ENCODE measurements at places on chromosomes 13 and 19.

GRCh38 chr13:111897178-111897845, 169.6 kb upstream of the SOX1 start:
- no peak for DNase-seq

DNA sequence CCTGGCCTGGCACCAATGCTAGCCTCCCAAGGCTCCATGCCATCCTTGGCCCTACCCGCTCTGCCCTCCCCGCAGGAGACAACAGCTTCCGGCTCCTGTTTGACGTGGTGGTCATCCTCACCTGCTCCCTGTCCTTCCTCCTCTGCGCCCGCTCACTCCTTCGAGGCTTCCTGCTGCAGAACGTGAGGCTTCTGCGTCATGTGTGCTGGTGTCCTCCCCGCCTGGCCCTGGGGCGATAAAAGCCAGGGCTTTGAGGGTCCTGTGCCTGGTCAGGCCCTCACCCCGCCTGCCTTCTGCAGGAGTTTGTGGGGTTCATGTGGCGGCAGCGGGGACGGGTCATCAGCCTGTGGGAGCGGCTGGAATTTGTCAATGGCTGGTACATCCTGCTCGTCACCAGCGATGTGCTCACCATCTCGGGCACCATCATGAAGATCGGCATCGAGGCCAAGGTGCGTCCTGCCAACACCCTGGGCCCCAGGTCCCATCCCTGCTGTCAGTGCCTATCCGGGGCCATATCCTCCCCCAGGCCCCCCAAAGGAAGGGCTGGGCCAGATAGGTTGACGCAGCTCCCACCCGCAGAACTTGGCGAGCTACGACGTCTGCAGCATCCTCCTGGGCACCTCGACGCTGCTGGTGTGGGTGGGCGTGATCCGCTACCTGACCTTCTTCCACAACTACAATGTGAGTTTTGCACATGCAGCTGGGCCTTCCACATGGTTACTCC, 6.3 kb downstream of the MCOLN1 start:
- no peak for DNase-seq

- DNase-seq, result no peak
Measured at GRCh38 chr13:63149375-63149774, 1733.7 kb upstream of the PCDH20 start.

GRCh38 chr19:531753-532560, at the start of gene CDC34:
TSS of gene CDC34 (plus strand) at chr19:531760. CDS start at chr19:531932, 172 bp downstream.
- no peak for DNase-seq

- DNase-seq, result no peak
Measured at GRCh38 chr13:110562696-110563462, 1.4 kb upstream of the RAB20 start.

DNA sequence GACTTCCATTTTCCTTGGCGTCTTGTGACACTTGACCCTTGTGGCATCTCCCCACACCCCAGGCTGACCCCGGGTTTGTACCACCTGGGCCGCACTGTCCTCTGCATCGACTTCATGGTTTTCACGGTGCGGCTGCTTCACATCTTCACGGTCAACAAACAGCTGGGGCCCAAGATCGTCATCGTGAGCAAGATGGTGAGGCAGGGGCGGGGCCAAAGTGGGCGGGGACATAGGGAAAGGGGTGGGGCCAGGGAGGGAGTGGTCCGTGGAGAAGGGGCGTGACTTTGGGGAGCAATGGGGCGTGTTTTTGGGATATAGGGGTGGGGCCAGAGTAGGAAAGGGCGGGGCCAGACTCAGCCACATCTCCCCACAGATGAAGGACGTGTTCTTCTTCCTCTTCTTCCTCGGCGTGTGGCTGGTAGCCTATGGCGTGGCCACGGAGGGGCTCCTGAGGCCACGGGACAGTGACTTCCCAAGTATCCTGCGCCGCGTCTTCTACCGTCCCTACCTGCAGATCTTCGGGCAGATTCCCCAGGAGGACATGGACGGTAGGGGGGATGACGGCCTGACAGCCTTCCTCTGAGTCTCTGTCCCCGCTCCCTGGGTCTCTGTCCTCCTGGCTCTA, 42.8 kb downstream of the TRPM4 start:
- DNase-seq, result peak; percentile 87

DNA sequence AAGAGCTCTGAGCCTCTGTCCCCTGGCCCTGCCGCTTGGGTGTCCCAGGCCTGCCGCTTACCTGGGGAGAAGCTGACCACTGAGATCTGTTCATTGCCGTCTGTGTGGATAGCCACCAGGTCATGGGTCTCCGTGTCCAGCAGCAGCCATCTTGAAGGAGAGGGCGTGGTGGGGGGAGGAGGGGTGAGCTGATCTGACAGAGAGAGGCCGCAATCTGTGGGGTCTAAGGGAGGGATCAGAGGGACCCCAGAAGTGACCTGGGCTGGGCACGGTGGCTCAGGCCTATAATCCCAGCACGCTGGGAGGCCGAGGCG, 14.6 kb upstream of the GPR4 start:
- DNase-seq, result no peak

DNA sequence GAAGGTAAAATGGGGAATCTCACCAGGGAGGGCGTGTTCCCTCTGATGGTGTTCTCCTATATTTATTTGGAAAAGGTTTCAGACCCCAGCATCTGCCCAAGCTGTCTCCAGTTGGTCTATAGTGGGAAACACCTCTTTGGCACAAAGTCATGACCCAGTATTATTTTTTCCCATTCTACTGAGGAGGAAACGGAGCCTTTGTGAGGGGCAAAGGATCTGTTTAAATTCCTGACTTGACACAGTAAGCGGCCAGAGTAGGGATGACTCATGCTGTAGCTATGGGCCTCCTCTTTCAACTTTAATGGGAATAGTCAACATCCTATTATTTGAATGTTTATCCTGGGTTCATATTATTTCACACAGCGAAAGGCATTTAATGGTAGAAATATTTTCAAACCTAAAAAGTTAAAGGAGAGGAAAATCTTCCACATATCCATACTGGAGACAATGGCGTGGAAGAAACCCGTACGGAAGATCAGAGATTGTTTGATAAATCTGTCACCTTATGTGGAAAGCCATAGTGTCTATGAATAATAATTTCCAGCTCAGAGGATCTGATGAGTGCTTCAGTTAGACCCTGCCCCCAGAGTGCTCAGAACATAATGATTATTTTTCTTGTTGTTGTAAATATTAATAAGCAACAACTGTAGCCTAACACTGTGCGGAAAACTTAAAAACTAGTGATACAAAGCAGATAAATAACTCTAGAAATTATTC, 126.0 kb downstream of the FOXO1 start:
- no peak for DNase-seq

DNA sequence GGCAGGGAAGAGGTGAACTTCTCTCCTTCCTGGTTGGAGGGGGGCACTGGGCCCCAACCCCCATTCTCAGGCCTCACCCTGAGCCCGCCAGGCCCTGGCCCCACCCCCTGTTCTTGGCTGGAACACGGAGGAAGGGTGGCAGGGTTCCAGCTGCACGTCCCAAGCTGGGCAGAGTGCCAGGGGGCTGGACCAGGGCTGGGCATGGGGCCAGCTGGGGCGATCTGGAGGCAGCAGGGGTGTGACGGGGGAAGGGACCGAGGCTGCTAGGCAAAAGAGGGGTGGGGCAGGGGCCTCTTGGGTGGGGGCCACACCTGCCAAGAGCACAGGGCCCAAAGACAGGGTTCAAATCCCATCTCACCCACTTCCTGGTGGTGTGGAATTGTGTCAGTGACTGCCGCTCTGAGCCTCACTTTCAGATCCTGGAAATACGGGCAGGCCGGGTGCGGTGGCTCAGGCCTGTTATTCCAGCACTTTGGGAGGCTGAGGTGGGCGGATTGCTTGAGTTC, 2.2 kb downstream of the HIF3A start:
- peak; percentile 74 for DNase-seq

- DNase-seq, result peak; percentile 33
Measured at GRCh38 chr19:14475251-14476073, at the start of gene PTGER1. TSS of gene PTGER1 (minus strand) at chr19:14475354. CDS start at chr19:14474320, 1,034 bp downstream.

GRCh38 chr13:50928102-50928501, 18.5 kb downstream of the RNASEH2B start:
- no peak for DNase-seq

GRCh38 chr13:26058704-26059103, 6.9 kb upstream of the SHISA2 start:
- DNase-seq, result no peak

DNA sequence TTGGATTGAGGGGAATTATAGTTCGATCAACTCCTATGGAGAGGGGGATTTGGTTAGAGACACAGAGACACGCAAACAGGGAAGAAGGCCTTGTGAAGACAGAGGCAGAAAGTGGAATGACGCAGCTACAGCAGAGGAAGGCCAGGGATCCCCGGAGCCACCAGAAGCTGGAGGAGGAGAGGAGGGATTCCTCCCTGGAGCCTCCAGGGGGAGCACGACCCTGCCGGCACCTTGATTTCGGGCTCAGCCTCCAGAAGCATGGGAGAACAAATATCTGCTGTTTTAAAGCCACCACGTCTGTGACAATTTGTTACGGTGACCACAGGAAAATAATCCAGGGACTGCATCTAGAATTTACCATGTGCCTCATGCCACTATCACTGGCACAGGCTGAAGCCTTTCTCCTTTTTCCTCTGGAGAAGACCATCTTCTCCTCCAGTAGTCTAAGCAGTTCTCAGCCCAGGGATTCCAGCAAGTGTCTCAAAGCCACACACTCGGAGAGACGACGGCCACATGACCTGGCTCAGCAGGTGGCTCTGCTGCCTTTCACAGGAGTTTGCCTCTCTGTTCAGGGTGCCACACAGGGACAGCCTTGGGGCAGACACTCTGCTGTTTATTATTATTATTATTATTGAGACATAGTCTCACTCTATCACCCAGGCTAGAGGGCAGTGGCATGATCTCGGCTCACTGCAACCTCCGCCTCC, 39.9 kb upstream of the CCNE1 start:
- DNase-seq, result no peak

DNA sequence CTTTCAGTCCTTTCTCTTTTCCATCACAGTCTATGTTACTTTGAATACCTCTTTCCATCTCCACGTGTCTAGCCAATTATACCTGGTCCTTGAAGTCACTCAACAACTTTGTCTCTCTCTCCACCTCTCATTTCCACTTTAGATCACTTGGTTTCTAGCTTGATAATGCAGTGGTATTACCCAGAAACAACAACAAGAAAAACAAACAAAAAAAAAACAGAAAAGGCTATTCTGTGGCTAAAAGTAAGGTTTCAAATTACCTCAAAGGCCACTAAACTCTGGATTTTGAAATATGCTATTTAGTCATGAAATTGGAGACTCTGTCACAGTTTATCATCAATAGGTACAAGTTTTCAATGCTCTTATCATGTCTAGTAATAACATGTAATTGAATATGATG, 184.8 kb downstream of the PCDH9 start:
- no peak for DNase-seq

GRCh38 chr19:2040647-2041432, 10.2 kb downstream of the MKNK2 start:
- DNase-seq, result peak; percentile 17

- DNase-seq, result no peak
Measured at GRCh38 chr13:33642374-33643065, 175.4 kb upstream of the RFC3 start.

GRCh38 chr19:50191216-50191615, 12.2 kb upstream of the MYH14 start:
- no peak for DNase-seq

GRCh38 chr19:7864690-7865074, 9.5 kb downstream of the PRR36 start:
- DNase-seq, result no peak

- DNase-seq, result no peak
Measured at GRCh38 chr19:29529646-29530539, 4.1 kb downstream of the VSTM2B start.

GRCh38 chr13:30908416-30908980, 2.4 kb downstream of the MEDAG start:
- peak; percentile 43 for DNase-seq

- no peak for DNase-seq
Measured at GRCh38 chr19:28485292-28485691, 727.7 kb downstream of the UQCRFS1 start.

DNA sequence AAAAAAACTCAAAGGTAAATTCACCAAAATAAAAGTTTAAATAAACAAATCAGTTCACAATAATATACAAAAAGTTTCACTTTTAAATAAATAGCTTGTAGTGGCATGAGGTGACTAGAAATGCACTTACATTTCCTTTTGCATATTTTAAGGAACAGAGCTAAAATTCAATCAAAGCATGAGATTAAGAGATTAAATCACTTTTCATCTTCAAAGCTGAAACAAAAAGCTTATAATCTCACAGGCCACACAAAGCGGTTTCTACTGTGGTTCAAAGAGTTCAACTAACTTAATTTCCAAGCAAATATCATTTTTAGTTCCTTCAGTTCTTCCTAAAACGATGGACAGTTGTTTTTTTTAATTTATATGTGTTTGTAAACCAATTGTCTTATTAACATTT, 38.9 kb downstream of the TSC22D1 start:
- DNase-seq, result no peak

DNA sequence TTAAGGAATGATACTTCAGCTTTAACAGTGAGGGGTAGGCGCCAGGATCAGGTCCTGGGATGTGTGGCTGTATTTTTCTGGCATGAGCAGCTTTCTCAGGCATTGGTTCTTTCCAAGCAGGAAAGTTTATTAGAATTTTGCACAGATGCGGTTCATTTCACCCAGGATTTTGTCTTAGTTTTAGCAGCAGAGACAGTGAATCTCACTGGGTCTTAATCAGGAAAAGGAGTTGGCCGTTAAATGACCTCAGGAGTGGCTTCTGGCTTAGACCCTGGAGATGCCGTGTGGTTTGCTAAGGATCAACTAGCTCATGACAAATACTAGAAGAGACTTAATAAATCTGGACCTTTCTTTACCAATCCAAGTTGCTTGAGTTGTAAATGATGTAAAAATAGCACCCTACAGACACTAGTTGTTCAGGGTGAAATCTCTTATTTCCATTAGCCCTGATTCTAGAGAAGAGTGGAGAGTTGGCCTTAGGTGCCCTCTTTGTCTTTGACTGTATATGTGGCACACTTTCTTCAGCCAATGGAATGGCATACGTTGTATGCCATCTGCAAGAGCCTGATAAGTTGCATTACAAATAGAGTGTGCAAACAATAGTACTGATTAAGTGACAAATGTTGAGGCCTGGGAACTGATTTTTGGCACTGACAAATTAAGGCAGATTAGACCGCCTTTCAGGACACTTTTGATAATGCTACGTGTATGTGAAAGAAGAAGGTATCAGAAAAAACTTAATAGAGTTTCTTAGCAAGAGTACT, 34.0 kb downstream of the LRCH1 start:
- DNase-seq, result no peak

- DNase-seq, result no peak
Measured at GRCh38 chr19:12655546-12655945, 11.0 kb downstream of the MAN2B1 start.

DNA sequence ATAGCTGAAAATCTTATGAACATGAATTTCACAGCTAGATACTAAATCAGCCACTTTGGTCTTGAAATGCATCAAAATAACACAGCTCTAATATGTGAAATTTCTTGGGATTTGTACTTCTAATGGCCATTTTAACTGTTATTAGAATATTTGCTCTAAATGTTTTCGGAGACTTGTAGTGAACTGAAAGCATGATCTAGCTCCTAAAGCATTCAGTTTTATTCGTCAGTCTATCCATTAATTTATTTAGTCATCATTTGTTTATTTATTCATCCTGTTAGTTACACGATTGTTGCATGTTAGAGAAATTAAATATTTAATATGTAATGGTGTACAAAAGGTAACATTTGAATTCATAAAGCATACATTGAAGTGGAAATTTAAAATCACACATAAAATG, 1132.7 kb downstream of the SLITRK1 start:
- DNase-seq, result no peak
